ENCODE measurements at places on chromosomes 1 and 21.
A peak's percentile ranks its signal among the peaks of the same experiment; 100 is the strongest.

DNA sequence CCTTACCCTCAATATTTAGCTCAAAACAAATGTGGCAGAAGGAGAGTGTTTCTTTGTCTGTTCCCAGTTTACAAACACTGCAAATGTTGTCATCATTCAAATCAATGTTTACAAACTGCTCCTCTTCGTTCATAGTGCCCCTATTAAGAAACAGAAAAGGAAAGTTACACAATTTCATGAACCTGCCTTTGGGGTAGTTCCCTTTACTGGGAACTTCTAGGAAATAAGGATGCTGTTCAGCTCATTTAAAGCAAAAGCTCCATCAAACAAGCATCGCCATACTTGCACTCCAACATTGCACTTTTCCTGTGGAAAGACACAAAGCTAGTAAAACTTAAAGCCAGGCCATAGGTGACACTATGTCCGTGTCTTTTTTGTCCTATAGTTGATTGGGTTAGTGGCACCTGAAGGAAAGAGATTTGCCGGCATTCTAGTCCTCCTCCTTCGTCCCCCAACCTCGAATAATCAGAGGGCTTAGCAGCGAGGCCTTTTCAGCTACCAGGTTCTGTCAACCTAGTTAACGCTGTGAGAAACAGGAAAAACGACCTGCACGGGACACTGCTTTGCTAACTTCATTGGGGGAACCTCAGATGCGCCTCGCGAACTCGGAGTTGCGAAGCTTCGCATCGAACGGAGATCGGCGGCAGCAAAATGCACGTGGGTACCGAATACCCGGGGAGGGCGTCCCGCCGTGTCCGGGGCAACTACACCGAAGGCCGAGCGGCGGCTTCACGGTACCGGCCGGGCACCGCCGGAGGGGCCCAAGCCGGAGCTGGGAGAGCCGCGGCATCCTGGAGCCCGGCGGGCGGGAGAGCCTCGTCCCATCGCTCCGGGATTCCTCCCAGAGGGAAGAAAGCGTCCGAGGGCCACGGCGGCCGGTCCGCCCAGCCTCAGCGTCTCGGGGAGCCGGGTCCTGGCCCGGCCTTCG is 706 bp downstream of the C21orf91 start:
- DNase-seq = no peak

DNA sequence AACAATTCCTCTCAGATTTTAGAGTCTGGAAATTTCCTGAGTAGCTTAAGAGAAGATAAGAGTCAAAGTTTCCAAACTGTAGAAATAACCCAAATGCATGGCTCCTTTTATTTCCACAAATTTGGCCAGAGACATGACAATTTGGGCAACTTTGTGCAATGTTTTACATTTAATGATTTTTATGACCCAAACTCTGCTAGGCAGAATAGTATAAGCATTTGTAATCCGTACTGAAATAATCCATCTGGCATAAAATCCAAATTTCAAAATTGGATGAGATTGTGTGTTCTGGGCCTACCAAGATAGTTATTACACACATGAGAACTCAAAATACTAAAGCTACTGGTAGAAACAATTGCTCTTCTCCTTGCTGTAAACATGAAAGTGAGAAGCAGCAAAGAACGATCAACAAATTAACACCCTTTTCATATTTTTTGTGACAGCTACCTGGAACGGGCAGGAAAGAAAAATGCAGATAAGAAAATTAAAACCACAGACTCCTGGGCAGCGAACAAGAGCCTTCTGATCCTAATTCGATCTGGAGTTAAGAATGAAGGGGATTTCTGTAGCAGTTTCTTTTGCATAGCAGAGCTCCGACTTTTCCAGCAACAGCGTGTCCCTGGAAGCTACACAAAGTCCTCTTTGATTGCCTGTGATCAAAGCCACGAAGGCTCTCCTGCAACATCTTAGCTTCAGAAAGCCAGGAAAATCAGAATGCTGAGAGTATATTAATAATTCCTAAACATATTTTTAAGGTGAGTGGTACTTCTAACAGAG is 191.2 kb downstream of the GRIK1 start:
- DNase-seq = no peak

DNA sequence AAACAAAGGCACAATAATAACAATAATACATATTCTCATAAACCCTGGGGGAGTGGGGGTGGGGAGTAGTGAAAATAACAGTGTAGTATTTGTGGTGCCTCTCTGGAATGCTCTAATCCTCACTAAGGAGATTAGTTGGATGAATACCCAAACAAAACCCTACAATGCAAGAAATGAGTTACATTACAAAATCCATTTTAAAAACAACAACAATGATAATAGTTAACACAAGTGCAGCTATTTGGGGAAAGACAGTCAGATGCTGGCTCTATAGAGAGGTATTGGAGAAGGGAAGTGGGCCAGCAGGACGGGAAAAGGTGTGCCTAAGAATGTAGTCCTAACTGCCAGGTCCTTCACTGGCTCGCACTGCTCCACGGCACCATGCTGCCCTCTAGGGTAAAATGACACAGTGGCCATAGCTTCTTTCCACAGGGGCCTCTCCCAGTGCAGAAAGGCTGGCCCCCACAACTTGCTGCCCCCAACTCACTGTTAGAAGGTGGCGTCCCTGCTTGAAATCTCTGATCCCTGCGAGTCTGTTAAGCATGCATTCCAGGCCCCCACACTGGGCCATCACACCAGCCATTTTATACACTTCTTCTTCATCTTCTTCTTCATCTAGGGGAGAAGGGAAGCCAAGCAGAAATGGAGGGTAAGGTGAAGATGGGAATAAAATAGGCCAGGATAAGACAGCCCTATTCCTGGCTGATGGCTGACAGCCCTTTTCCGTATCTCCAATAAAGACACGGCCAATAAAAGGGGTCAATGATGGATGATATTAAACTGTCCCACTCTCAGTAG is 113.8 kb downstream of the UBR4 start:
- no peak for DNase-seq

DNA sequence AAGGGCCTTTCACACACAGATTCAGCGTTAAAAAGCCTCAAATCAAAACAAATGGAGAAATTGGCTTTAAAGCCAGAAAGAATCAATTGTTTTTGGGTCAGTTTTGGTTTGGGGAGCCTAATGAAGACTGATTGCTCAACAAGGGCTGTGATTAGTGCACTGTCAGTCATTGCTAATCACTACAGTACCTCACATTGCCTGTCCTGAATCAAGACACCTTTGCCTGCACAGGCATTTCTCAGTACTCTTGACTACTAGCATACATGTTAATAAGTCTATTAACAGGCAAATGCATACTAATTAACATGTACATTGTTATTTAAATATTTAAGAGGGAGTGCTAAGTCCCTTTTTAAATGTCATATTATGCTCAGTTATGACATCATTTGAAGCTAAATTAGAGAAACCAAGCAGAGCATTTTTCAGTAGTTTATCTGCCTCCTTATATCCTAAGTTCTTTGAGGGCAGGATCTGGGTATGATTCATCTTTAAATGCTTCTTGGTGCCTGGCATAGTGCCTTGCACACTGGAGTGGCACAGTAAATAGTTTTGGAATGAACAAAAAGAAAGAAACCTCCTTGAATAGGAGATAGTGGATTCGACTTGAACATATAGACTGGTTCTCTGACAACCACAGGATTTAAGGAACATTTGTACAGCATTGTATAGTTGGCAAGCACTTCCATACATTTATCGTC is 25.8 kb upstream of the CCN1 start:
- DNase-seq = no peak

DNA sequence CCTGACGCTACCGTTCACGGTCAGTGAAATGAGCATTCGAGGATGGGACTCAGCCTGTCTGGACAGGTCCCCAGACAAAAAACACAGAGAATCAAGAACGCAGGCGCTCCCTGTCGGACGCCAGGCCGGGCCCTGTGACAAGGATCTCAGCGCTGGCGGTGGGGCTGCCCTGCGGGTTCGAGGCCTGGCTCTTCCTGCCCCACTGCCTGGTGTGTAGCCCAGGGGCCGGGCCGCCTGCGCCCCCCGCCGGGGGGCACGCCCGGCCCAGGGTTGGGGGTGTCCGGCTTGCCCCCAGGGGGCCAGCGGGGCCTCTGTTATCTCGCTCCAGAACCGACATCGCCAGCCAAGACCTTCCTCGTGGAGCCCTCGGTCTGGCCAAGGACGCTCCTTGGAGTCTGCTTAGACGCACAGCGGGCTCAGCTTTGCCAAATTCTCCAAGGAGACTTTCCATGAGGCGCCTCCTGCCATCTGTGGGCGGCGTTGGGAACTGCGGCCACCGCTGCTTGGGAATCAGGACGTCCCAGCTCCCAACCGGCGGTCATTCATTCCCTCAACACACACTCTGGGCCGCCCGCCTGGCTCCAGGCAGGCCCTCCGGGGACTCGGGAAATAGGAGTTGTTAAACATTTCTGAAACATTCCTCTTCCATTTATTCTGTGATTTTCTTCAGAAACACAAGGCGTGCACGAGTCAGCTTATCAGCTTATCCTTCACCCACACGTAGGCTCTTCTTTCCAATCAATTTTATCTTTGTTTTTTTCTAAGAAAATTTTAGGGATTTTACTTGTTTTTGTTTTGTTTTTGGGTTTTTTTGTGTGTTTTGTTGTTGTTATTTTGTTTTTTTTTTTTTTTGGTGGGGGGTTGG is 11.3 kb upstream of the RIPK4 start:
- peak; percentile 69 for DNase-seq

GRCh38 chr1:40636777-40637176 is 28.7 kb downstream of the RIMS3 start:
- no peak for DNase-seq

GRCh38 chr1:89556726-89557444 is 32.3 kb downstream of the LRRC8B start:
- no peak for DNase-seq

- DNase-seq = no peak
These were observed 15.5 kb downstream of the ITGB2 start for GRCh38 chr21:44905016-44905727.

- no peak for DNase-seq
These were observed 4.9 kb upstream of the B4GALT3 start for GRCh38 chr1:161182214-161182613.

DNA sequence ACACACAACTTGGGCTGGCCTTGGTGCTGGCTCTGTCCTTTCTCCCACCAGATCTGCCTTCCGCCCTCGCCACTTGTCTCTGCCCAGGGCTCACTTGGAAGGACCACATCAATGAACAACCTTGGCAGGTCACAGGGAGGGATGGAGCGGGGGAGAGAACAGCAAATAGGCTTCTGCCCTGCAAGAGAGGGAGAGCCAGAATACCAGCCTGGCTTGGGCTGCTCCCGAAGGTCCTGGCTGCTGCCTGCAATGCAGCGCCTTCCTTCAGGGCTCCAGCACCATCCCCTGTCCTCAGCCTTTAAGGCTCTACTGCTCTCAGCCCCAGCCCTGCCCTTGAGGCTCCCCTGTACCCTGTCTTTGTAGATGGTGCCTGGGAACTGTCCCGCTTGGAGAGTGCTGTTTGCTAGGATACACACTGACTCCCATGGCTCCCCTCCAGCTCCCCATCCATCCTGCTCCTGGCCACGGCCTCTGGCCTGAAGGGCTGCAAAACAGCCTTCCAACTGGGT is 43.8 kb downstream of the HIVEP3 start:
- DNase-seq = no peak

GRCh38 chr21:36395353-36396111 is 10.3 kb downstream of the CHAF1B start:
- DNase-seq = no peak

- DNase-seq = no peak
These were observed 55.4 kb downstream of the SNRPE start for GRCh38 chr1:203916756-203917155.

GRCh38 chr1:109719337-109719837 is 7.3 kb downstream of the GSTM5 start:
- DNase-seq = no peak

DNA sequence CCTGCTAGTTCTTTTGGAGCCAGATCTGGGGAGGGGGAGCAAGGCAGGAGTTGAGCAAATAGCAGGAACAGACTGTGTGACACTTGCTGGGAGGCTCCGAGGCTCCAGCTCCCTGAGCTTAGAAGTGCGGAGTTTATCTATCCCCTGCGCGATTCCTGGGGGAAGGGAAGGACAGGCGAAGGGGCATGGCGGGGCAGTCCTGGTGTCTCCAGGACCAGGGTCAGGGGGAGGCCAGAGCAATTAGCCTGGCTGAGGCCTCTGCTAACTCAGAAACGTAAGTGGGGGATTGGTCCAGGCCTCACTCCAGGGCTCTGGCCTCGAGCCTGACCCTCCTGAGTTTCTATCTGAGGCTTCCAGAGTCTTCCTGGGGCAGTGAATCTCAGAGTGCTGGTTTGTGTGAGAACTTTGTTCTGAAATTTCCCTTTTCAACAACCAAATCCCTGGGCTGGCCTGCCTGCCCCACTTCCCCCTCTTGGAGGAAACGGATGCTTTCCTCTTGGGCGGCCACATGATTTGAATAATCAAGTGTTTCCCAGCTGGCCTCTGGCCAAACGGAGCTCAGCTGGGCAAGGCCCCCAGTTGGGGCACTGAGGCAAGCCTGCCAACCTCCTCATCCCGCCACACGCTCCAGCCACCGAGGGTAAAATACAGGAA is 15.6 kb downstream of the ALPL start:
- no peak for DNase-seq

- no peak for DNase-seq
These were observed 3.5 kb downstream of the NBL1 start for GRCh38 chr1:19647643-19648042.

DNA sequence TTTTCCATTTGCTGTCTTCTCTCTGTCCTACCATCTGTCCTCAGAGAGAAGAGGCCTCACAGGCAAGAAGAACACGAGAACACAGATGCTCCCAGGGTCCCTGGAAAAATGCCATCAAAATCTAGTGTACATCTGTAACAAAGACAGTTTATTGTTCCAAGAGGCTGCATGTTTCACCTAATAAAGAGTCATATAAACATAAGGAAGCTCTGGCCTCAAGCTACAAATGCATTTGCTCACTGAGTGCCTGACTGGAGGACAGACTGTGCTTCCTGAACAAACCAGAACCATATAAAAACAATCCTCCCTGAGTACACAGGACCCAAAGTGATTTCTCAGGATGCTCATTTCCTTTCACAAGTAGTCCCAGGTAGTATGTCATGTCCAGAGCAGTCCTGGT is 76.3 kb upstream of the SLC44A3 start:
- no peak for DNase-seq

DNA sequence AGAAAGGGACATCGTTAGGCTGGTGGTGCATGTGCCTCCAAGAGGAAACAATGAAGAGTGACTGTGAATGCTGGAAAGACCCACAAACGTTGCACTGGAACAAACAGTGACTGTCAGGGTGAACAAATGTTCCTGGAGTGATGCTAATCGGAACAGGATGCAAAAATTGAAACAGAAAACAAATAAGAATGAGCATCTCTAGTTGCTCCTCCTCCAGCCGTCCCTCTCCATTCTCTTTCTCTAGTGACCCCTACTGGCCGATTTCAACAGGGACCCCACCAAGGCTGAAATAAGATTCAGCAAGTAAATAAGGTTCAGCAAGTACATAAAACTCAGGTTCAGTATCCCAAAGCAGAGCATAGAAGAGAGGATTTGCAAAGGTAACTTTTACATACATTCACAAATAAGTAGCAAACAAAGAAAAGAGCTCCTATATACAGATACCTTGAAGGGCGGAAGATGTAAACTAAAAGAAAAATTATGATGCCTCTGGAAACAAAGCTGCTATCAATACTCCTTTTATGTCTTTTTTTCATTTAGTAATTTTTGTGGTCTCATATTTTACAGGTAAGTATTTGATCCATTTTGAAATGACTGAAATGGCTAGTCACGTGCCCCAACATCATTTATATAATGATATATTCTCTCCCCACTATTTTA is 836.1 kb upstream of the ADAMTS5 start:
- no peak for DNase-seq

Measured in AG09319 (cell line).